ENCODE measurements at places on chromosomes 12 and 14.

DNA sequence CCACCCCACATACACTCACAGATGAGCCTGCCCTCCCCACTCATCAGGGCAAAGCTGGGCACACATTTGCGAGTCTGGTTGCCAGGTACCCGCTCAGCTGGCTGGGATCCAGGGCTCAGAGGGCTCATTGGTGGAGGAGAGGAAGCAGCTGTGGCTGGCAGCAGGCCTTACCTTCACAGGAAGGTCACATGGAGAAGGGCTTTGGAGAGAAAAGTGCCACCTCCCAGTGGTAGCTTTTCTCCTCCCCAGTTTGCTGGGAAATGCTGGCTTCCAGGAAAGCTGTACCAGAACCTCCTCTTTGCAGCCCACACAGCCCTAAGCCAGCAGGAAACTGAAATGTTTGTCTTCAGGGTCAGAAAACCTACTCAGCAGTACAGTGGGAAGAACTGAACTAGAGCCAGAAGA lies 55.6 kb downstream of the LGMN start:
- no peak for DNase-seq

- no peak for DNase-seq
Measured at GRCh38 chr12:72307229-72307628, 35.1 kb downstream of the TRHDE start.

DNA sequence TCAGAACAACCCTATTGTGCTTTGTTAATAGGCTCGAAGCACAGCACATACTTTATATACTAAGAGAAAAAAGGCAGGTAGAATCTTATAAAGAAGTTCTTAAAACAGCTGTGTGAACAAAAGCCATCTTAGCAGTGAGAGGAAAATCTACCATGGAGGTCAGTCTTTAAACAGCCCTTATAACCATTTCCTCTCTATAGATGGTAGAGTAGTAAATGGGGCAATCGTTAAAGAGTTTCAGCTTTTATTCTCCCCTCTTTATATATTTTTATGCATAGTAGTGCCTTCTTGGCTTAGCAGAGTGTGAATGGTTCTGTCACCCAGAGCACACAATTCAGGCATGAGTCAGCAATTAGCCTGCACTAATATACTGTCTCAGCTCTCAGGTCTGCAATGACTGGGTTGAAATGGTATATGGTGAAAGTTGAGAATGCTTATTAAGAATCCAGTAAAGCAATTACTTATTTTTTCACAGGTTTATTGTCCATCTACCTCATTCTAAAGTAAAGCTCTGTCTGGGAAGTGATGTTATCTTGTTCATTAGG lies 305.0 kb downstream of the NELL2 start:
- no peak for DNase-seq

GRCh38 chr12:113083863-113084435 lies 27.4 kb downstream of the DTX1 start:
- DNase-seq: no peak

GRCh38 chr12:62647586-62647985 lies 181.0 kb downstream of the MON2 start:
- no peak for DNase-seq

GRCh38 chr14:74649167-74649566 lies 37.1 kb upstream of the LTBP2 start:
- no peak for DNase-seq

GRCh38 chr12:126483145-126484068 lies 1418.2 kb downstream of the AACS start:
- DNase-seq: no peak
